Stimulated activated CD8-positive, alpha-beta memory T cell treated with anti-CD3 and anti-CD28 coated beads, Interleukin-4, amount 100 ng/mL, for 48 hours (primary cell): ENCODE measurements at places on chromosomes 12 and 14.

GRCh38 chr12:71046215-71046614 lies 111.6 kb downstream of the TSPAN8 start:
- no peak for DNase-seq

GRCh38 chr14:73599499-73599898 lies 7.8 kb downstream of the ACOT4 start:
- no peak for DNase-seq

- no peak for DNase-seq
Observed at GRCh38 chr12:85784096-85784720, 52.0 kb downstream of the RASSF9 start.

DNA sequence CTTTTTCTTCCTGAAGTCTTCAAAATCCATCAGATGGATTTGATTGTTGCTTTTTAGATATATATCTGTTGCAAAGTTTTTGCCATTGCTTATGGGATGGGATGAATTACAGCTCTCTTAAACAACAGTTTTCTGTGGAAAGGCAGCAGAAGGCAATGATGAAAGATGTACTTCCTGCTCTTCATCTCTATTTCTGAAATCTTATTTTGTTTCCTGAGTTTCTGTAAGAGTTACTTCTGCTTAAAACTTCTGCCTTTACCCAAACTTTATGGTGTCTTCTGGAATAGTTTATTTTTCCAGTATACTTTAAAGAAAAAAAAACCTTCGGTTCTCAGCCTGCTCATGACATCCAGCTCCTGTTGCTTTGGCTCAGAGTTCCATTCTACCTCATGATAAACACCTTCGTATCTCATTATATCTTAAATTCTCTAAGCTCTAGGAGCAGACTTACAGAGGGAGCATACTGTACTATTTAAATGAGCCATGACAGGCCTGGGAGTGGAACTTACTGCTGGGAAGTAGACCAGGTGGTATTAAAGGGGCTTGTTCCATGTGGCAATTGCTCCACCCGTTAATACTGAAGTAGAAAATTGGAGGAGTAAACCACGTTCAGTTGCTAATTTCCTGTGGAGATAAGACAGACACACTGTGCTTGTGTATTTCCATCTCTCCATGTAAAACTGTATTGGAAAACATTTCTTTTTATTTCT lies 288.4 kb downstream of the FBXL14 start:
- DNase-seq = no peak

GRCh38 chr14:49997991-49998390 lies 105.1 kb downstream of the ARF6 start:
- DNase-seq = no peak

DNA sequence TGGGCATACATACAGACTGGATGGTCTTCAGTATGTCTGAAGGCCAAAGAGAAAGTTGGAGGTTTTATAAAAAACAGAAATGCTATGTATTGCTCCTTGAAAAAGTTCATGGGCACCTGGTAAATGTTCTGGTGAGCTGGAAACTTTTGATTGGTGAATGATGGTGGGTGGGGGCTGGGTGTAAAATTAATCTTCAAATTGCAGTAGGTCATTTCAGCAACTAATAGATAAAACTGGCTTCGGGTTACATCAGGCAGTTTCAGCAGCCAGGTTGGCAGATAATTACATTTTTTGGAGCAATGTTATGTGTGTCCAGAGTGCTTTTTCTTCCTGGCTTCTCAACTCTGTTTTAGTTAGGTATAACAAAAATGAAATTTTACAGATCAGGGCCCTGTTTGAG lies 35.3 kb downstream of the SDR9C7 start:
- DNase-seq = no peak

- peak; percentile 48 for DNase-seq
Observed at GRCh38 chr14:95291859-95292542, 27.7 kb downstream of the CLMN start.

DNA sequence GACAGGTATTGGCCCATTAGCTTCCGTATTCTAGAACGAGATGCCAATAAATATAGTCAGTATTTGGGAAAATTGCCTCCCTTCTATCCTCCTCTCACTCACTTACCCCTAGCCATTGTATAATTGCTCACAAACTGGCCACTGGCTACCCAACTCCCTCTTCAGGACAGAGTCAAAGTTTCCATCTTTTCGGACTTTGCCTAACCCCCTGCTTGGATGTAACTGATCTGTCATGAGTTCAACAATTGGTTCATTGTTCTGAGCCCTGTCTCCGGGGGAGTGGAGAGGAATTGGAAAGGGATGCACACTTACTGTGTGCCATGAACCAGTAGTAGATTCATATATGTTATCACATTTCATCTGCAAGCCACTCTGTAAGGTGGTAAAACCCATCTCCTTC lies 12.2 kb downstream of the MYRFL start:
- DNase-seq = no peak

DNA sequence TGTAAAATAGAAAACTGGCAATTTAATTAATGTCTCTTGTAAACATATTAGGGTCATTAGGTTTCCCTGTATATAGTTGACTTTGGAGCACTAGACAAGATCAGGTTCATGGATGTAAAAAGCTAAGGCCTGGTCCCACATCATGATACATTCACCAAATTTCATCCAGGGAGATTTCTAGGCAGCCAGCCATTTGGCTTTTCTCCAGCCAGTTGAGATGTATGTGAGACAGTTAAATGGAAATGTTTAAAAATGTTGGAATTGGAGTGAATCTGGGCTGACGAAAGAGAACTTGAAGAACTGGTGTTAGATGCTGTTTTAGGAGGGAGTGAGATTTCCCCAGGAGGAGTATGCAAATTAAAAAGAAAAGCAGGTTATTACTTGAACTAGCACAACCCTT lies 41.8 kb upstream of the CLEC14A start:
- no peak for DNase-seq

GRCh38 chr12:83140135-83140534 lies 453.4 kb downstream of the TMTC2 start:
- no peak for DNase-seq

GRCh38 chr14:29925736-29926135 lies 1.9 kb downstream of the PRKD1 start:
- no peak for DNase-seq

DNA sequence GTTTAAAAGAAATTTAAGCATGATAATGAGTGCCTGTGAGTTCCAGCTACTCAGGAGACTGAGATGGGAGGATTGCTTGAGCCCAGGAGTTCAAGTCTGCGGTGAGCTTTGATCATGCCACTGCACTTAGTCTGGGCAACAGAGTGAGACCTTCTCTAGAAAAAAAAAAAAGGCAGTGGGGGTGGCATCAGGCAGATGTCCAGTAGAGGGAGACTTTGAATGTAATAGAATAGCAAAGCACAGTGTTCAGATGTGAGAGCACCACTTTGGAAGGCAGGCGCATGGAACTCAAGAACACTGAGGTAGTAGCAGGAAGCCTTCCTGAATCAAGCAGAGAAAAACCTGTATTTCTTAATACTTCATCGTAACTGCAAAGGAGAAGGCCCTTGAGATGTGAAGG lies 394.5 kb upstream of the GARIN6 start:
- no peak for DNase-seq

DNA sequence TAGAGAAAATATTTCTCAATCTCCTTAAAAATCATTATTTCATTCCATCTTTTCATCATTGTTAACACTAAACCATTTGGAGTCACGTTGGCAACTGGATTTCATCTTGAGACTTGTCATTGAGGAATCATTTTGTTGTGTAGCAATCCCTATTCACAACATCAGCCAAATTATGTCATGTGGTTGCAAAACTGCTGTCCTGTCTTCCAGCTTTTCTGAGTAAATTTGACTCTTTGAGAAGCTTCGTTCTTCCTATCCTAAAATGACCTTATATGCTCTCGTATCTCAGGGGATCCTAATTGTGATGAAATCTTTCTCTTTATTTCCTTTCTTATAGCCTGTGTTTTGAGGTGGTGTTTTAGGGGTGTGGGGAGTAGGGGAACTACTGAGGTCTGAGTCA lies 30.6 kb upstream of the KICS2 start:
- DNase-seq = no peak

DNA sequence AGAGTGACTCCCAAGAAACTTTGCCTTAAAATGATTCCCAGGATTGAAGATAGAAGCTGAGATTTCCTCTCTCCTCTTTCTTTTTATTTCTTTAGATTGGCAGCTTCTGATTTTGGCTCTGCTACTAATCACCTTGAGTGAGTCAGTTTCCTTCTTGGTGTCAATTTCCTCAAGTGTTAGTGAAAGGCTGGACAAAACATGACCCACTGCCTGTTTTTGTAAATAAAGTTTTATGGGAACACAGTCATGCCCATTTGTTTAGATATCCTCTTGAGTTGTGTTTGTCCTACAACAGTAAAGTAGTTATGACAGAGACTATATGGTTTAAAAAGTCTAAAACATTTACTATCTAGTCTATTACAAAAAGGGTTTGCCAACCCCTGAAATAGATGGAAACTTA lies 227.2 kb upstream of the TBX3 start:
- no peak for DNase-seq

DNA sequence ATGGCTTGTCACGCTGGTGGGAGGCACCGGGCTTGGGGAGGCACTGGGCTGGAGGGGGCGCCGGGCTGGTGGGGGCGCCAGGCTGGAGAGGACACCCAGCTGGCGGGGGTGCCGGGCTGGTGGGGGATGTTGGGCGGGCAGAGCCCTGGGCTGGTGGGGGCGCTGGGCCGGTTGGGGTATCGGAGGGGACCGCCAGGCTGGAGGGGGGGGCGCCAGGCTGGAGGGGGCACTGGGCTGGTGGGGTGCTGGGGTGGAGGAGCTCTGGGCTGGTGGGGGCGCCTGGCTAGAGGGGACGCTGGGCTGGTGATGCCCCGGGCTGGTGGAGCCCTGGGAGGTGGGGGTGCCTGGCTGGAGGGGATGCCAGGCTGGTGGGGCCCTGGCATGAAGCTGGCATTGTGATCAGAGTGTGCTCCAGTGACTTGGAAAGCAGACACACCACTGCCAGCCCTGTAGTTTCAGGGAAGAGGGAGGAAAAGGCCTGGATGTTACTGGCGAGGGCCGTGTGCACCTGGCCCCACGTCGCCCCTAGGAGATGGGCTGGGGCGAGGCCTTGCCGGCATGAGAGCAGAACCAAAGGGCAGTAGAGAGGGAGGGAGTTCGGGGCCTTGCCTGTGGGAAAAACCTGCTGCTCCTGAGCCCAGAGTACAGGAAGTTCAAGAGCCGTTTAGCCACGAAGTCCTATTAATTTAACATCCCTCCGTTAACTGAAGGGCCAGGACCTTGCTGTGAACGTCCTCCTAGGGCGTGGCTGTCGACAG lies 13.1 kb downstream of the TEDC1 start:
- DNase-seq = no peak

DNA sequence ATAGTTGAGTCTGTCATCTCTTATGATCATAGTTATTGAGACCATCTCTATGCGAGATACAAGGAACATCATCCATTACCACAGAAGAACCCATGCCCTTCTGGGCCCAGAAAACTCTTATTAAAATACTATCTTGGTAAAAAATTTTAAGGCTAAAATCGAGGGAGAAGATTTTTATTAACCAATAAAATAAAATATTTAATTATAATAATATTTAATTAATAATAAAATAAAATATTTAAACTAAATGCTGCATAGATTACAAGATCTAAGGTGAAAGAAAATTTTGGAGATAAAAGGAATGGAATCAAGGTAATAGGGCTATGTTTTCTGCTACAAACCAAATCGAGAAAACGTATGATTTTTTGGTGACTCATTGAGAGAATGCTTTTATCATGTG lies 540.2 kb downstream of the KCNH5 start:
- DNase-seq = no peak

- DNase-seq = peak; percentile 65
Observed at GRCh38 chr14:87888136-87888999, 104.6 kb downstream of the GALC start.

DNA sequence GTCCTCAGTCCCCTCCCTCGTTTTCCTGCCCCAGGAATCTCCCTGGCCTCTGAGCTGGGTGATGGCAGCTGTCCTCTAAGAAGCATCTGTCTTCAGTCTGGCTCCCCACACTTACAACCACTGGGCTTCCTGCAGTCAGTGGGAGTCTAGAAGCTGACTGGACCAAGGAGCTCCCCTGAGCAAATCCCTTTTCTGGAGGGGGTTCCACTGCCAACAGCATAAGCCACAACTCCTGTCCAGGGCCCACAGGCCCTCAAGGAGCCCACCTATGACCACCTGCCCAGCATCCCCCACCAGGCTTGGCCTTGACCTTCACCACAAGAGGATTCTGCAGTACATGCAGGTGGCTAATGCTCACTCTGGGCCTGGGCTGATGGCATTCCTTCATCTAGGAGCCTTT lies 4.1 kb downstream of the RDH16 start:
- no peak for DNase-seq

DNA sequence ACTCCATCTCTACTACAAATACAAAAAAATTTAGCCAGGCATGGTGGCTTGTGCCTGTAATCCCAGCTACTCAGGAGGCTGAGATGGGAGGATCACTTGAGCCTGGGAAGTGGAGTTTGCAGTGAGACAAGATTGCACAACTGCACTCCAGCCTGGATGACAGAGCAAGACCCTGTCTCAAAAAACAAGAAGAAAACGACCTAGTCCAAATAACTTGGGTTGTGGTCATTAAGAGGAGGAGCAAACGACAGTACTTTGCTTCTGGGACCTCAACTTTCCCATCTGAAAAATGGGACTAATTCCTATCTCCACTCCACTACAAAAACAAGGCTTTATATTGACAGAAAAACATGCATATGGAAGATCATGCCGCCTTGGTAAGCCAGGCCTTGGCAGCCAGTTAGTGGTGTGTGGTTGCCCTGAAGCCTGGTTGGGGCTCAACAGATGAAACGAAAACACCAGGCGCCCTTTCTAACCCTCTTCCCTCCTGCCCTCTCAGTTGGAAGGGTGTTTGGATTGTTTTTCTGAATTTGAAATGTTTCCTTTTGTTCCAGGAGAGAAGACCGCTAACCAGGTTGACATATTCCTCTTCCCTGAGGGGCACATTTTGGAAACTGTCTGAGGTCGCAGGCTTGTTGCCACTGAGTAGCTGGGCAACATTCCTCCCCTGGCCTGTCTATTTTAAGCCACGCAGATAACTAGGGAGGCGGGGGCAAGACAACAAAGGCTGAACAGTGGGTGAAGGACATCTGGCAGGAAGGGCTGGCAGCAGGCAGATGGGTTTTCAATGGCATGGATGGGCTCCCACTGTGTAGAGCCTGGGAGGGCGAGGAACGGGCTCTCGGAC lies 13.7 kb upstream of the VPS37B start:
- no peak for DNase-seq

DNA sequence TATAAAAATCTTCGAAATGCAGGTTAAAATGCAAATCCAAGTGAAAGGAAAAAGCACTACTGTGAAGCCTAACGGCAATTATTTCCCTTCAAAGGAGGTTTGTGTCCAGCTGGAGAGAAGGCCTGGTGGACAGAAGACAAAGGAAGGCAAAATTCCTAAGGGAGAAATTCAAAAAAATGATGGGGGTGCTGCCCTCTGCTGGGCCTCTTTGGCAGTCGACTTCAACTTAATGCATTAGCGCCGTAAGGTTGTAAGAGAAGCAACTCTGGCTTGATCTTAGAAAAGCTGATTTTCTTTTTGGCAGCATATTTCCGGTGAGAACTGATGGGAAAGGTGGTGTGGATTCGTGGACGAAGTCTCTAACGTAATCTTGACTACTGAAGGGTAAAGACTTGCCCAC lies 34.3 kb upstream of the CHFR start:
- DNase-seq = no peak

- DNase-seq = peak; percentile 33
Observed at GRCh38 chr14:96108061-96108795, 69.1 kb downstream of the C14orf132 start.
